ENCODE measurements at places on chromosomes 12 and 14. TPM values are rescaled to one million over a fixed set of nuclear protein-coding genes. Genes with fewer than 3 reads are reported as not detected.

NOXRED1 gene
- polyA plus RNA-seq, result 0.60 TPM

LYZ gene
- not detected for polyA plus RNA-seq

TAS2R9 gene
- polyA plus RNA-seq, result not detected

RDH16 gene
- polyA plus RNA-seq, result not detected

AJUBA gene
- polyA plus RNA-seq, result 4.1 TPM

CCDC184 gene
- polyA plus RNA-seq, result 41.6 TPM

L2HGDH gene
- 1.7 TPM for polyA plus RNA-seq

ALDH1L2 gene
- polyA plus RNA-seq, result 7.7 TPM

TCL1B gene
- polyA plus RNA-seq, result not detected

CCDC196 gene
- 0.65 TPM for polyA plus RNA-seq

C1S gene
- polyA plus RNA-seq, result 9.1 TPM

PAPLN gene
- not detected for polyA plus RNA-seq

CELA1 gene
- polyA plus RNA-seq, result not detected

CD4 gene
- 1.4 TPM for polyA plus RNA-seq

SLC39A5 gene
- not detected for polyA plus RNA-seq

FGF6 gene
- polyA plus RNA-seq, result not detected

PTPRO gene
- polyA plus RNA-seq, result 6.8 TPM

SOCS2 gene
- polyA plus RNA-seq, result 18.0 TPM

ZC3H10 gene
- polyA plus RNA-seq, result 0.46 TPM

CACNA2D4 gene
- not detected for polyA plus RNA-seq

PRH2 gene
- not detected for polyA plus RNA-seq

SSTR1 gene
- 0.67 TPM for polyA plus RNA-seq

STK38L gene
- 8.8 TPM for polyA plus RNA-seq

FBXW8 gene
- 1.7 TPM for polyA plus RNA-seq

BEGAIN gene
- 0.74 TPM for polyA plus RNA-seq

ST8SIA1 gene
- polyA plus RNA-seq, result 57.8 TPM

GZMB gene
- polyA plus RNA-seq, result not detected

KCNK10 gene
- not detected for polyA plus RNA-seq

DNAJC22 gene
- not detected for polyA plus RNA-seq

ENO2 gene
- 224 TPM for polyA plus RNA-seq

SETD1B gene
- 1.2 TPM for polyA plus RNA-seq

NRIP2 gene
- 0.48 TPM for polyA plus RNA-seq

GNB3 gene
- polyA plus RNA-seq, result 1.1 TPM

IAPP gene
- not detected for polyA plus RNA-seq

RGS6 gene
- polyA plus RNA-seq, result 10.0 TPM

Data from Purkinje cell (primary cell).